ENCODE measurements at places on chromosomes 11 and 22. TPM values are rescaled to one million over a fixed set of nuclear protein-coding genes. Genes with fewer than 3 reads are reported as not detected.

- H3K27me3 ChIP-seq = no peaks in the 10 kb centered on the region
- no peak overlapping the region for H3K27ac ChIP-seq
- DNase-seq = no peak
Observed at GRCh38 chr22:45198463-45198795, 34.7 kb downstream of the NUP50 start.

DNA sequence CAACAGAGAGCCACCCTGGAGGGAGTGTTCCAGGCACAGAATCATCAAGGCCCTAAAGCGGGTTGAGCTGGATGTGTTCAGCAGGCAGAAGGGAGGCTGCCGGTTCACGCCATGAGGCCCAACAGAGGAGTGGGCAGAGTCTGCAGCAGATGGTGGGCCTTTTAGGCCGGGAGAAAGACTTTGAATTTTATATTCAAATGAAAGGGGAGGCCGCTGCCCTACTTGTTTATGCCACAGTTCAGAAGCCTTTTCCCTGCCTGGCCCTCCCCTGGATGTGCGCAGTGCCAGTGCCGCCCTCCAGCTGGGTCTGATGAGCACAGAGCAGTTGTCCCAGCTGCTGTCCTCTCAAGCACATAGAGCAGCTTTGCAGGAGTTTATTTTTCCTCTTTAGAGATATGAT, 46.9 kb upstream of the TTC12 start:
- no peak overlapping the region for H3K4me3 ChIP-seq
- no peak for DNase-seq
- no peaks in the 10 kb centered on the region for H3K27me3 ChIP-seq
- H3K36me3 ChIP-seq = no peaks in the 10 kb centered on the region

DNA sequence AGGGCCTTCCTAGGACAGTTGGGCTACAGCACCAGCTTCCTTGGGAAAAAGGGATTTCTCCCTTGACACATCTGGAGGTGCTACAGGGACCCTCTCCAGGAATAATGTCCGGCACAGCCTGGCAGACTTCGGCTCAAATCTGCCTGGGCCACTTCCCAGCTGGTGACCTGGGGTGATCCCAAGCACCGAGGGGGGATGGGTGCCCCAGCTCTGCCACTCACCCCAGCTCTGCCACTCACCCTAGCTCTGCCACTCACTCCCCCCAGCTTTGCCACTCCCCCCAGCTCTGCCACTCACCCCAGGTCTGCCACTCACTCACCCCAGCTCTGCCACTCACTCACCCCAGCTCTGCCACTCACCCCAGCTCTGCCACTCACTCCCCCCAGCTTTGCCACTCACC, 9.9 kb downstream of the OSBPL5 start:
- peak overlapping the region; percentile 94 for H3K27ac ChIP-seq
- no peak overlapping the region for H3K4me3 ChIP-seq
- no peaks in the 10 kb centered on the region for H3K36me3 ChIP-seq

SPON1 gene
- total RNA-seq = 16.0 TPM

SAMM50 gene
- total RNA-seq = 33.9 TPM
